Glomerular endothelial cell (primary cell): ENCODE measurements at places on chromosomes 4 and X. TPM values are rescaled to one million over a fixed set of nuclear protein-coding genes. Genes with fewer than 3 reads are reported as not detected.

MAGED4B gene
- 8.8 and 75.3 TPM in 2 replicates for total RNA-seq

SPP1 gene
- 6.7 and 33.4 TPM in 2 replicates for total RNA-seq

GRPR gene
- total RNA-seq: 0.23 TPM in 1 of 2 replicates, not detected in the other

FBXL5 gene
- 75.7 and 83.3 TPM in 2 replicates for total RNA-seq

NXF2B gene
- not detected in 2 replicates for total RNA-seq

GRCh38 chr4:122500852-122501501, 44.5 kb upstream of the IL2 start:
- DNase-seq: peak; percentile 54

- DNase-seq: no peak
These were observed 48.4 kb upstream of the SPANXN4 start for GRCh38 chrX:142977128-142977914.

DNA sequence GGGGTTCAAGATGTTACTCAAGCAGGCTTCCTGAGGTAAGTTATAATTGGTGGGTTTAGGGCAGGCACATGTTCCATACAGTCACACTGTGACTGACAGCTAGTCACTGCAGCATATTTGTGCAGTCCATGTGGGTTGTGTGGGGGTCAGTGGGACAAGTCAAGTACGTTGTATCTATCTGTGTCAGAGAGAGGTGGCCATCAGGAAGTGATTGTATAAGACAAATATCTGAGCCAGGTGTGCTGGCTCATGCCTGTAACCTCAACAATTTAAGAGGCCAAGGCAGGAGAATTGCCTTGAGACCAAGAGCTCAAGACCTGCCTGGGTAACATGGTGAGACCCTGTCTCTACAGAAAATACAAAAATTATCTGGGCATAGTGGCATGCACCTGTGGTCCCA, 509.3 kb downstream of the CENPC start:
- no peak for DNase-seq

DNA sequence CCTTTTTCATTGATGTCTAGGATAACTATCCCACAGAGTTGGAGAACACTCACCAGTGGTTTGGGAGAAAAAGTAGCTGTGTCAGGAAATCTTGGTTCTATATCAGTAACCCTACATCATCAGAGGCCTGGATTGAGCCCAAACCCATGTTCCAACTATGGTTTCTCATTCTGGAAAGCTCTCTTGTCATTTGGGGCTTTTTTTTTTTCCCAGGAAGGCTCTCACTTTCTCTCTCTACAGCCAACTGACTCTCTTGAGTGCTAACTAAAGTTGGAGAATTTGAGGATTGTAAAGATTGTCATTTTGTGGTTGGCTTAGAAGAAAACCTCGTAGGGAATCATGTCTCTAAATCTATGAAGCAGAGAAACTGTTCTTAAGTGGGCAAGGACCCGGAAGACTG, 228.2 kb upstream of the DIPK2B start:
- DNase-seq: no peak

DNA sequence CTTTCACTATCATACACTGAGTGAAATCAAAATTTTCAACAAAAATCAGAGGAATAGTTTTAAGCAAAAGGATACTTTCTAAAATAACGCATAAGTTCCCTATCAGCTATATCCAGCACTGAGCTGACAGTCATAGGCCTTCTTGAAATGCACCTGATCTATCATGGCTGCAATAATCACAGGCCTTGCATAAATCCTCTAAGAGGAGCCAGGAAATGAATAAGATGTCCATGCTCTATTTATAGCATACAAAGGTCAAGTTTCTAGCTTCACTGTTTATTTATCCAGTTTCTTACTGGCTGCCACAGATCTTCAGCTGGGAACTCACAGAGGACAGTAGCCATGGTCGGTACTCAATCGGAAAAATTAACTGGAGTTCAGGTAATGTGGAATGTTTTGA, 235.9 kb upstream of the DMD start:
- no peak for DNase-seq

DNA sequence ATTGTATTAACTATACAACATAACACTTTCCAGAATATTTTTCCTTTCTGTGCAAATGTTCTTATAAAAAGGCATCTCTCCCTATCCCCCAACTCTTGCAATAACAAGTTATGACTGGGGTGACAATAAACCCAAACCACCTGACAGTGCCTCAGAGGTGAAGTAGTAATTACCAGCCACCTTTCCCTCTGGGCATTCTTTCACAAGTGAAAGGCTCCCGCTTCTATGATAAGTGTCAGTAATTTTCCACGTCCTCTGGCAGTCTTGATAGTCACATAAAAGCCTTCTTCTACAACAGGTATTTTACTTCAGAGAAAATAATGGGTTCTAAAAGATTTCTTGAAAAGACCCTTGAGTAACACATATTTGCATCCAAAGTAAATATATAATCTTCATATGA, 82.7 kb downstream of the MANBA start:
- no peak for DNase-seq

- no peak for DNase-seq
These were observed 3.9 kb downstream of the MTHFD2L start for GRCh38 chr4:74161666-74162450.

- no peak for DNase-seq
These were observed 113.2 kb downstream of the MFAP3L start for GRCh38 chr4:169912996-169913395.

DNA sequence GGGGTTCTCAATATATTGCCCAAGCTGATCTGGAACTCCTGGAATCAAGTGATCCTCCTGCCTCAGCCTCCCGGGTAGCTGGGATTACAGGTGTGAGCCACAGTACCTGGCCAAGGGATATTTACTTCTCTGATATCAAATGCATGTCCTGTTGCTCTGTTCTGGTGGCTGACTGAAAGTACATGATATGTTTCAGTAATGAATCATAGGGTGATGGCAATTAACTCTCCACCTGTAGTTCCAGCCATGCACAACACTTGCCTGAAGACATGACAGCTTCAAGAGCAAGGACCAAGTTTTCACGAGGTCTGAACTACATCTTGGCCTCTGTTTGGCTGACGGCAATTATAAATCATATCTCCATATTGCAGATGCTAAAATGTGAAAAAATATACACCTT, 9.1 kb downstream of the ZCCHC4 start:
- DNase-seq: no peak

DNA sequence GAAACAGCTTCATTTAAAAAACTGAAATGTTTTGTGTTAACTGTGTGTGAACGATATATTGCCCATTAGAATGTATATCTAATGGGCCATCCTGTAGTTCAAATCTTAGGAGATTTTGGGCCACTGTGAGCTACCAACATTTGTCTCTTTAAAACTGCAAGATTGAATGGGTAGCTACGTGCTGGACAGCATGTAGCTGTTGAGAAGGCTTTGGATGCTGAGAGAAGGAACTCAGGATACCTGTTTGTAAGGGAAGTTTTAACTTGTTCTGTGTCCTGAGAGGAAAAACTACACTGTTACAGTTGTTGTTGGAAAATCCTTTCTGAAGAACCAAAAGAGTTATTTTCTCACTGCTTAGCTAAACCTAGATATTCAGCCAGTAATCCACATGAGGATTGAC, 45.9 kb downstream of the PDLIM5 start:
- DNase-seq: no peak
